ENCODE measurements at places on chromosomes 3 and 15.

DNA sequence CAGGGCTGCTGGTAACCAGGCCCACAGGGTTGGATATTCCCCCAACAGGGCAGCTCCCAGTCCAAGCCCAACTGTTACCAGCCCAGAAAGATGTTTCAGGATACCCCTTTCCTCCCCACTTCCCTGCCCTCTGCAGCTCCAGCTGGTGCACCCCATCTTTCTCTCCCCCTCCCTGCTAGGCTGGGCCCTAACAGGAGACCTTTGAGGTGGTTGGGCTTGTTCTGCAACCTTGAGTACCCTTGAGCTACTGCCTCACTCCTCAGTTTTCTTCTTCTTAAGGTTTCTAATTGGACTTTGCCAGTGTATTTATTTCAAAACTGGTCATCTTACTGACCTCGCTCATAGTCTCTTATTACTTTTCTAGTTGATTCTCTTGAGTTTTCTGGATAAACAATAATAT lies 16.9 kb upstream of the INSYN1 start:
- DNase-seq, result no peak

DNA sequence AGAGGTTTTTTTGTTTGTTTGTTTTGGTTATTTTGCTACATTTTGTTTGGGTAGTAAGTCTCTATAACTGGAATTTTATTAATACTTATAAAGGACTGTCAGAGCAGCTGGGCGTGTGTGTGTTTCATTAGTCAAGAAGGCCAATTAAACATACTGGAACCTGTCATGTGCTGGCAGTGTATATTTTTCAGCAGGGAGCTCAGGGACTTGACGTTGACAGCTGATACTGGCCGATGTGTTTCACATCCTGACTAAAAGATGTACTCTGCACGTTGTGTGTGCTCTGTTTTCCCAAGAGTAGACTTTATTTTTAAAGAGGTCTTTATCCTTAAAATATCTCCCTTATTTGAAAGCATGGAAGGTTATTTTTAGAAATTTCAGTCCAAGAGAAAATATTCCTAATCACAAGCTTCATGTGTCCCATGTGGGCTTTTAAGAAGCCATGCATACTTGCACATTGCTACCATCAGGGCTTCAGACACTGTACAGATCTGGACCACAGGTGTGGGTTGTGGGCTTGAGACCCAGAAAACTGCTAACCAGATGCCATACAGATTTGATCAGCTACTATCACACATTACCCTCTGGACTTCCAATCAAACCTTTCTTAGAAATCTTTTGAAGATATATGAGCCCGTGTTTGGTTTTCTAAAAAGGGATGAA lies 135.9 kb downstream of the FEZF2 start:
- no peak for DNase-seq

GRCh38 chr15:68278595-68279405 lies 1.3 kb downstream of the FEM1B start:
- DNase-seq, result peak; percentile 61

DNA sequence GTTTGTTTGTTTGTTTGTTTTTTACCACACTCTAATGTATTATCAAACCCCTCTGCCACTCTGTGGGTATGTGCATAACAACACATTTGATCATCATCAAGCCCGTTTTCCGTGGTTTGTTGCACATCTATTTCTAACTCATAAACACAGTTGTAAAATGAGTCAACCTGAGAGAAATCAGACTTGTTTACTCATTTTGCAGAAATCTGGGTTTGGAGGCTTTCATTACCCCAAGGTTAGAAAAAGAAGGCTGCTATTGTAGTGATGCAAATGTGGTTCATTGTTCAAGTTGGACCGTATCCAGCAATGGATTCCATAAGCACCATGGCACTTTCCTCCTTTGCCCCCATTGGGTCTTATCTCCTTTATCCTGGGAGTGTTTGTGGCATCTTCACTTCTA lies 353.2 kb upstream of the SOX2 start:
- no peak for DNase-seq

- peak; percentile 64 for DNase-seq
Observed at GRCh38 chr3:70982284-70982683, 601.2 kb downstream of the FOXP1 start.

DNA sequence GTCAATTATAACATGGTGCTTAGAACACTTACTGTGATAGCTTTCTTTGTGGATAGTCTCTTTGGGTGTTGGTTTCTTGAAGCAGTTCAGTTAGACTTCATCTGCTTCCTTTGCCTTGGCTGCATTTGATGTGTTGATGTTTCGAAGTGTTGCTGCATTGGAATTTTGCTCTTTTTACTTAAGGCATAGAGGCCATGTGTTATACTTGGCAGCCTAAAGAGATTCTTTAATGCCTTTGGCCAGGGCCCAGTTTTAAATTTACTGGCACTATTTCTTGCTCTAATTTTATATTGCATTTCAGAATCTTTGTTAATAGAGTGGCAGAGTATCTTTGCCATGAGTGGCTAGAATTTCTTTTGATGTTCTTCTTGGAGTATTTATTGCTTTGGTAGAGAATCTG lies 21.2 kb downstream of the NR1D2 start:
- DNase-seq, result peak; percentile 84

DNA sequence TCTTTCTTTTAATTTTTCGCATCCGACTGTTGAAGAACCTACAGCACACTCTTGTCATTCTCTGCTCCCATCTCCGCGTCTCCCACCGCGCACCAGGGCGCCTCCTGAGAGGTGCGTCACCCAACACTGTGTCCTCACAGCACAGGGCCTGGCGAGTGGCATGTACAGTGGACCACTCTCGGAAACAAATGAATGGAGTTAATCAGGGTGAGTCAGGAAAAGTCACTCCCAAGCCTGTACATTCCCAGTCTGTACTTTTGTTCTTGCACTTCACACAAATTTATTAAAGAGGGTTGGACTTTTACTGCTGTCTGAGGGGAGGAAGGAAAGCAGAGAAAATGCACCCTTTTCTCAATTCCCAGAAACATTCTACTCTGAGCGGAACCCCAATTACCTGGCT lies 625 bp downstream of the COL6A6 start:
- peak; percentile 28 for DNase-seq

GRCh38 chr3:185081521-185081920 lies 71.3 kb downstream of the C3orf70 start:
- no peak for DNase-seq

- DNase-seq, result no peak
Observed at GRCh38 chr3:170387950-170388349, 30.4 kb downstream of the SKIL start.

DNA sequence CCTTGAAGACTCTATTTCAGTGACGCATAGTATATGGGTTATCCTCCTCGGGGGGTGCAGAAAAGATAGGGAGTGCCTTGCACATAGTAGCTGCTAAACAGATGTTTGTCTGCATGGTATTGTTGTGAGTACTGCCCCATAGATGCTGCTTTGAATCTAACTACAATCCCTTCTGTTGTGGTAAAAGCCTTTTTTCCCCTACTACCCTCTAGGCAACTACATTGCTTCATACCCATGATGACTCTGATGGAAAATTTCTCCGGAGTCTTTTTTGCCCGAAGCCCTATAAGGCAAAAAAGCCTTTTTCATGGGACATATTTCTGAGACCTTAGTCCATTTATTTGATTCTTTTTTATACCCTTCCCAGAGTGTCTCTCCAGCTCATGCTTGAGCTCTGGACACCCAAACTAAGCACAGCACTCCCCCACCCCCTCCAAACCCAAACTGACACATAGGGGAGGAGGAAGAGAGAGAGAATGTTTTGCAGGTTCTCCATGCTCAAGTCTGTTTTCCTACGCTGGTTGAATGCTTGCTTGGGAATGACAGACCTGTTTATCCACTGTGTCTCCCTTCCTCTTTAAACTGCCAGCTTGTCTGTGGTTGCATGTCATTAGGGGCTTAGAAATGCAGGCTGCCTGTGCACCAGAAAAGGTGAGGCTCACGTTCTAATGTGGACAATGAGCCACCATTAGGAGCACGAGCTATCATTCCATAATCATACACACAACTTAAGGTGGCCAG lies 52.9 kb downstream of the LRTM1 start:
- peak; percentile 32 for DNase-seq

DNA sequence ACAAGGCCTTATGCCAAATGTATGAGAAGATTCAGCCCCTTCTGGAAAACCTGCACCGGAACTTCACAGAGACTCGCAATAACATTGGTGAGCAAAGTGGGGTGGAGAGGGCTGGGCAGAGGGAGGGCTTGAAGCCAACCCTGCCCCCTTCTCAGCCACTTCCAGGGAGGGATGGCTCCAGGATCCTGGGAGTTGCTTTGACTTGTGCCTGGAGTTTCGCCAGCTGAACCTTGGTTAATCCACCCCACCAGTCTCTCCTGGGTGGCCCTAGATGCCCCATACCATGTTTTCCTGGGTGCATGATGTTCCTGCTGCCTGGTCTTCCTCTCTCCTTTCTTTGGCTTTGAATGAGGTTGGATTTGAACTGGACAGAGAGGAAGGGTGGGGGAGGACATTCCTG lies 10.8 kb downstream of the TBC1D21 start:
- no peak for DNase-seq

GRCh38 chr15:62795700-62796695 lies 246.5 kb upstream of the TPM1 start:
- DNase-seq, result no peak

DNA sequence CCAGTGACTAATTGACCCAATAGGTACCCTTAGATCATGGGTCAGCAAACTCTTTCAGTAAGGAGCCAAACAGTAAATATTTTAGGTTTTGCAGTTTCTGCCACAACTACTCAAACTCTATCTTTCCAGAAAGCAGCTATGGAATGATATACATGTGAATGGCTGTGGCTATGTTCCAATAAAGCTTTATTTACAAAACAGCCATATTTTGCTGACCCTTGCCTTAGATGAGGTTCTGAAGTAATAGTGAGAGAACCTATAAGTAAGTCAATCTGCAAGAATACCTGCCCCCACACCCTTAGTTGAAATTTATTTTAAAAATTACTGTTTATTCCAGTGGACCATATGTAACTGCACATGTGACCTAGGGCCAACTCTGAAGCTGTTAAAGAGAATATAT lies 134.0 kb downstream of the CMSS1 start:
- DNase-seq, result peak; percentile 45

DNA sequence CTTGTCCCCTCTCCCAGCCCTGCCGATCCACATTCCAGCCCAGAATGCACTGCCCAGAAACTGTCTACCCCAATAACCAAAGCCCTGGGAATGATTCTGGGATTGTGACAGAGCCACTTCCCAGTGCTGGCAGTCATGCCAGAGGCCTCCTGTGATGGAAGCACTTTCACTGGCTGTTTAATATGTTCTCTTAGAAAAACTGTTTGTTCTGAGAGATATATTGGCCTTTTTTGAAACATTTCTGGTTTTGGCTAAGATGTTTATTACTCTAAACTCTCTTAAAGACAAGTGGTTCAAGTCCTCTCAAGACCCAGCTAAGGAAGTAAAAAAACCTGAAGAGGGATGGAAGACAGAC lies 74.0 kb upstream of the HACD2 start:
- no peak for DNase-seq

DNA sequence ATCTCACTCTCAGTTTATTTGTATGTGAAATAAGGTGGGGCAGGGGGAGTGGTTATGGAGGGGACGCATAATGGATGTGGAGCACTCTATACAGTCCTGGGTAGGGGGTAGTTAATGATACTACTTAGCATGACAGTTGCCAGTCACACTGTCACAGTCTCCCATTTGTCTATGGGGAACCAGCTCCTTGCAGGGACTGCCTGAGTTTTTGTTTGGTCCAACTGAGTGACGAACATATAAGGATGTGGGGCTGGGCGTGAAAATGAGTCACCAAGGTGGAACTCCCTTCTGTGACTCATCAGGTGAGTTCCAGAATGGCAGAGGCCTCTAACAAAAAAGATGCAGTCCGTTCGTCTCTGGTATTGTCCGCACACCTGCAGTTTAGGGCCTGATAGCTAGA lies 235.3 kb upstream of the ST8SIA2 start:
- no peak for DNase-seq

DNA sequence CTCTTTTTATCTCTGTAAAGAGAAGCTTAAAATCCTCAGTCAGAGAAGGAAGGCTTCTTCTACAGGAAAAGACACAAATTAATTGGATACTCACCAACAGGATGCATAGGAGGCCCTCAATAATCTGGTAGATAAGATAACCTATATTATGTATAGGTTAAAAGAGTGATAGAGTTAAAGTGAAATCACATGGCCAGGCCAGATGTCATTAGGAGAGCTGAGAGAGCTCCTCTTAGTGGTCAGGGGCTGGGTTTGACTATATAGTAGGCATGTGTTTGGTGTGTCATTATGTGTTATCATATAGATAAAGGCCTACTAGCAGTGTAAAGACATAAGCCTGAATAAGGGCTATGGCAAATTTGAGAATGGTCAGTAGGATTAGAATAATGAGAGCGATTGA lies 479.3 kb downstream of the EPHA3 start:
- DNase-seq, result no peak

- no peak for DNase-seq
Observed at GRCh38 chr3:31635545-31635944, 102.8 kb downstream of the STT3B start.

DNA sequence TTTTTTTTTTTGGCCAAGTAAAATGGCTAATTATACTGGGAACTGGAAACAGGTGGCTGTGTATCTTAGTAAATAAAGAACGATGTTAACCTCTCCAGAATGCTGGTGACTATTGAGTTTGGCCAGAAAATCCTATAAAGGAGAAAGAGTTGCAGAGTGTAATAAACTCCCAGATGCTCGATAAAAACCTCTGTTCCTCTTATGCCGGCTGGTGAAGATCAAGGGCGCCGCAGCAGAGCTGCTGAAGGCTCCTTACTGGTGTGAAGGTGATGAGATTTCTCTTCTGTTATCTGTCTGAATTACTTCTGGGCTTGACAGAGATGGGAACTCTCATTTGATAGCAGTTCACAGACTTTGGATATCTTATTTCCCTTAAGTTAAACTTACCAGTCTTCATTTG lies 104.6 kb downstream of the PTPRG start:
- DNase-seq, result no peak

GRCh38 chr3:44031387-44032380 lies 210.0 kb upstream of the TOPAZ1 start:
- no peak for DNase-seq

DNA sequence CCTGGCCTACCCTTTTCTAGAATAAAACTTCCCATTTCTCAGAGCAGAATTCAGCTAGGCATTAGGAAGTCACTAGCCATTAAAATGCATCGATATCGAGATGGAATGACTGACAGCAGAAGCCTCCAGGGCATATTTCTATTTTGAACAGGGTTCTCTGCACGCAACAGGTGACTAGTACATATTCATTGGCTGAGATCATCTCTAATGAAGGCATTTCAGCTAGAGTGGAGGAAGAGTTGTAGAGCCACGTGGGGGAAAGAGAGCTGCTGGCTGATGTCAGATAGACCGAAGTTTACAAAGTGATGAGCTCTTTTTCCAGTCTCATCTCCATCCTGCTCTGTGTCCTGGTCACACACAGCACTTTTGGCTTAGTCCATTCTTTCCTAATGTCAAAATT lies 7.5 kb downstream of the TMEM40 start:
- peak; percentile 26 for DNase-seq

- DNase-seq, result no peak
Observed at GRCh38 chr3:177646749-177647148, 449.5 kb upstream of the TBL1XR1 start.

DNA sequence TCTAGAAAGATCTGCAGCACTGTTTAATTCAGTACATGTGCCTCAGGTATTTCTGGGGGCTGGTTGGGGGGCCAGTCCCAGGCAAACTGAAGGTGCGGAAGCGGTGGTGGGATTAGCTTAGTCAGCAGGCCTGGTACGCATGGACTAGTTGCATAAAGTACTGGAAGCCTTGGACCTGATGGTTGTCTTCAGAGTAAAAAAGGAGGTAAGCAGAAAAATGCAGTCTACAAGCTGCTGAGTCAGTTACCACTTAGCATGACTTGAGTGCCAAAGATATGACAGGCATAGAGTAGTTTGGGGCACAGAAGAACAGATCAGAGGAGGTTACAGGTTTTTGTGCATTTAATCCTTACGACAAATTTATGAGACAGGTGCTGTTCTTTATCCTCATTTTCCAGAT lies 19.9 kb upstream of the GOLGA8J start:
- no peak for DNase-seq
